ENCODE measurements at places on chromosomes 11 and 22.

DNA sequence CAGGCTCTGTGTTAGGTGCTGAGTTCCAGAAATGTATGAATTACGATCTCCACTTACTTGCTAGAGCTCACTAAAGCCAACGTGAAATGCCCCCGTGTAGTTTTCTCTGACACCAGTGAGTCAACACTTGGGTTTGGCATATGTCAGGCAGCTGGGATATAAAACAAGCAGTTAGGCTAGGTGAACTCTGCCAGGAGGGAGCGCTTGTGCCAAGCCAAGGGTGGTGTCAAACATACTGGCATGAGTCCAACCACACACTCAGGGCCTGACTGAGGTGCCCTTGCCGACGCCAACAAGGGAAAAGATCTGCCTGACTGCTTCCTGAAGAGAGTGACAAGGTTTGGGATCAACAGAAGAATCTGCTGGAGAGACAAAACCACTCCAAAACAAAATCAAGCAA is 167.8 kb upstream of the NARS2 start:
- no peak for DNase-seq

GRCh38 chr11:100203789-100204188 is 483.3 kb upstream of the ARHGAP42 start:
- DNase-seq: no peak

- DNase-seq: no peak
Observed at GRCh38 chr11:90766121-90766520, 543.3 kb upstream of the CHORDC1 start.

DNA sequence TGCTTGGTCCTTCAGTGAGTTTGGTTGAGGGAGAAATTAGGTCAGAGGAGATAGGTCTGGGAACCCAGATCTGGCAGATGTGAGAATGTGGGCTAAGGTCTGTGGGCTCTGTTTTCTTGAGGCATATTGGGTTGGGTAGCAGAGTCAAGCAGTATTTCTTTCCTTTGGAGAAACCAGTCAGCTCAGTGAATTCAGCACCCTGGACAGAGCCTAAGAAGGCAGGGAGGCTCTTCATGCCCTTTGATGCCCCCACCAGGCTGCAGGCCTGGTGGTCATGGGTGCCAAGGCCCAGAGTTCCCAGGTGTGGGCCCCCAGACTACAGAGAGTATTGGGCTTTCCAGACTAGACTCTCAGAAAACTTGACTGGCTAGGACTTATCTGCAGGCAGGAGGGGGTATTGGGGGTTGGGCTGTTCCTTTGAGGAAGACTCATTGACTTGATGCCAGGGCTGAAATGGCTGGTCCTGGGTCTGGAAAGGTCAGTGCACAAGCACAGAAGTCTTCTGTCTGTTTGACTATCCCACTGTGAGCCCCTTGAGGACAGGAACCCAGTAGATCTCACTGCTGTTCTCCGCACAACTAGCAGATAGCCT is 45.3 kb upstream of the NECTIN1 start:
- no peak for DNase-seq

DNA sequence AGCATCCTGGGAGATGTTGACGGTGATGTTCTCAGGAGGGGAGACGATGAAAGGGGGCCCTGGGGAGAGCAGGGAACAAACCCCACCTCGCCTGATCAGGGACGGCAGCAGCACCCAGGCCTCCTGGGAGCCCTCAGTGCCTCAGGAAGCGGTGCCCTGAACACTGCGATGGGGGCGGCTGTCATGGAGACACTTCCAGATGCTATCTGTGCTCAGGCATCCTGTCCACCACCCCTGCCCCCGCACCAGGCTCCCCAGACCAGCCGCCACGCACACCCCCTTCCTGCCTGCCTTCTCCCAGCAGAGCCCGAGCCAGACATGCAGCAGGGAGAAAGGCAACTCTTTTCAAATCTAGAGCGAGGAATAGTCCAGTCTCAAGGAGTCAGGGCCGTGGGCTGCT is 20.6 kb downstream of the IGSF9B start:
- no peak for DNase-seq

- no peak for DNase-seq
Observed at GRCh38 chr22:22915670-22916035, 28.0 kb downstream of the IGLL5 start.
